ENCODE measurements at places on chromosomes 7 and 10.

DNA sequence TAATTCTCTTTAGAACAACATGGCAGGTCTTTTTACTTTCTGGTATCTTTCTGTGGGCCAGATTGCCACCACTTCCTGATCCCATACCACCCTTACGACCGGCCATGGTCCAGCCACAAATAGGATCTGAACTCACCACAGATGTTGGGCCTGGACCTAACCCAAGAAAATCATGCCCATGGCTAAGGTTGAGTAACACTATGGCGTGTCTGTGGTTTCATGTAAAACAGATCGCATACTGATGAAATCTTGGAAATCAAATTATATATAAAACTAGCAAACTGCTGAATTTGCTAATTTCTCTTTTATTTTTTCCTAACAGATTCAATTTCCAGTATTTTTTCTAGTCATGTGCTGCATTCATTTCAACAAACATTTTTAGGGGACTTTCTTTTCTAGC is 77.2 kb downstream of the CH25H start:
- no peak for DNase-seq

DNA sequence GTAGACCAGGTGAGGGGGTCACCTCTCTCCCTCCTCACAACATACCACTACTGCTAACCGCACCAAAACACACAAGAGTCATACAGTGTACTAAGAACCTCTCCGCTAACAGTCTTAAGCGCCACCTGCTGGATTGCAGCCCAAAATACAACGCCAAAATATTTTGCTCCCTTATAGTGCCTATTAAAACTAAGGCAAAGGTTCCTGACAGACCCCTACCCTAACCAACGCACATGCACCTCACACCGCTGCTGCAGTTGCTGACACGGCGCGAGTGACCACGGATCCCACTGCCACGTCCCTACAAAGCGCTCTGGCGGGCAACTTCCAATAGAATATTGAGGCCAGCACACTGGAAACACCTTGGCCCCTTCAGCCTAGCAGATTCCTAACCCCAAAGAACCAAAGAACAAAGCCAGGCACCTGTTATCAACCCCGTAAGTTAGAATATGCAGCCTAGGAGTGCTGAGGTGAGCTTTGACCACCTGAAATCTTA is 563.6 kb upstream of the SEMA3D start:
- DNase-seq, result no peak

DNA sequence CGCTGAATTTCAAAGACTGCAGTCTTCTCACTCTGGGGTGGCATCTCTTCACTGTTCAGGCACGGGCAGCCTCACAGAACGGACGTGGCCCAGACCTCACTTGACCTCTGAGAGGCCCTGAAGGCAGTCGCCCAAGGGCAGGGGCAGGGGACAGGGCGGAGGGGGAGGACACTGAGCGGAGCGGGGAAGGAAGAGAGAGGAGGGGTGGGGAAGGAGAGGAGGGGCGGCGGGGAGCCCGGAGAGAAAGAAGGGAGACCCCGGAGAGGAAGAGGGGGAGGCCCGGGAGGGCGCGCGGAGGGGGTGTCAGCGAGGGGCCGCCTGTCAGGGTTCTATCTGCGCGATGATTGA is 58.7 kb upstream of the COMTD1 start:
- DNase-seq, result no peak

DNA sequence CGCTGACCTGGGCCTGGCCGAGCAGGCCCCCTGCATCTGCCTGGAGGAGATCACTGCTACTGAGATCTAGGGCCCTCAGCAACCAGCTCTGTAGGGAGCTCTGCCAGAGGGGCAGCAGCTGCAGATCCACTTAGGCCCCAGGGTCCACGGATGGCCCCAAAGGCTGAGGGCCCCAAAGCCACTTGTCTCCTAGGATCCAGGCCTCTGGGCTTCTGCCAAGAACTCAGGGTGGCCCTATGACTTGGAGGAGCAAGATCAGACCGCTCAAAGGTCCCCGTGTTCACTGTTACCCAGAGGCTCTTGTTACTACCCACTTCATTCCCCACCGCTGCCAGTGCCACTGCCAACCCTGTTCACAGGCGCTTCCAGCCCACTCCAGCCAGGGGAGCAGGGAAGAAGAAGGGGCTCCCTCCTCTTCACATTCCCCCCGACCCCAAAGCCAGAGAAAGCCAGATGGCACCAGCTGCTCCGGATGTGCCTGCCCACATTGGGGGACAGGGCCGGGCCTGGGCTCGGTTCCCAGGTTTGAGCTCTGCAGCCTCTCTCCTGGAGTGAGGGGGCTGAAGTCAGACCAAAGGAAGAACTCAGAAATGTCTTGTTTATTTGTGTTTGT is 7.6 kb downstream of the LZTS2 start:
- DNase-seq, result no peak

DNA sequence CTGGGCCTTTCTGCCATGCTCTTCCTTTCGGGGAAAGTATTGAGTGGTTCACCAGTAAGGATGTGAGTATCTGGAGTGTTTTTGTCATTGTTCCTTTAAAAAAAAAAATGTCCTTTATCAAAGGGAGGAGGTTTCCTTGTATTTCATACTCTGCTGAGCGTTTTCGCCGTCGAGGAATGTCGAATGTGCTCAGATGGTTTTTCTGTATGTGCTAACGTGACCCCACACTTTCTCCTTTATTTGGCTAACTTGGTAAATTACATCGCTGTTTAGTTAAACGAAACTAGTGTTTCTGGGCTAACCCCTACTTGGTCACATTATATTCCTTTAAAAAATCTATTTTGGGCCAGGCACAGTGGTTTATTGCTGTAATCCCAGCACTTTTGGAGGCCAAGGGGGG is 45.9 kb downstream of the INPP5A start:
- DNase-seq, result no peak

DNA sequence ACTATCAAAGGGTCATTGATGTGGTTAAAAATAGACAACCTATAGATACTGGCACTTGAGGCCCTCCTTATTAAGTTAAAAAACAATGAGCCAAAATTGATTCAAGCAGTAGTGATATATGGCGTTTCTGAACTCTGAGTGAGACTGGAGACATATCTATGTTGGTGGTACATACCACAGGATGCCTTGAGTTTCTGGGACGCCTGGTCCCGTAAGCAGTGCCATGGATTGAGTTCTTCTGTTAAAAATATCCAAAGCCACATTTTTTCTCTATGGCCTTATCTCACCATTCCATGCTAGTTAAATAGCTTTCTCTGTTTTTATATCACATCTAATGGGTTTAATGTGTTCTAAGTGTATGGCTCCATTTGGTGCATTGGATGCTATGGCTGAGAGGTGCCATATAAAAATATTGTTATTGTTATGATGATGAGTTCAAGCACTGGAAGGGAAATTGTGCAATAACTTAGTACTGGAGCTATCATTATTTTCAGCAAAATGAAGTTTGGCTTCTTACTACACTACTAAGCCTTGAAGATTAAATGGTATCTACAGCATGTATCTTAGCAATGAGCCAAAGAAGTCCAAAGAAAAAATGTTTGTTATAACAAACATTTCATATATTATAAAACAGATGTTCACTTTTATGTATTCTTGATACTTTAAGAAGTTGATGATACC is 713.9 kb downstream of the SUGCT start:
- no peak for DNase-seq

GRCh38 chr7:977326-978048 is 2.1 kb upstream of the COX19 start:
- DNase-seq, result no peak

DNA sequence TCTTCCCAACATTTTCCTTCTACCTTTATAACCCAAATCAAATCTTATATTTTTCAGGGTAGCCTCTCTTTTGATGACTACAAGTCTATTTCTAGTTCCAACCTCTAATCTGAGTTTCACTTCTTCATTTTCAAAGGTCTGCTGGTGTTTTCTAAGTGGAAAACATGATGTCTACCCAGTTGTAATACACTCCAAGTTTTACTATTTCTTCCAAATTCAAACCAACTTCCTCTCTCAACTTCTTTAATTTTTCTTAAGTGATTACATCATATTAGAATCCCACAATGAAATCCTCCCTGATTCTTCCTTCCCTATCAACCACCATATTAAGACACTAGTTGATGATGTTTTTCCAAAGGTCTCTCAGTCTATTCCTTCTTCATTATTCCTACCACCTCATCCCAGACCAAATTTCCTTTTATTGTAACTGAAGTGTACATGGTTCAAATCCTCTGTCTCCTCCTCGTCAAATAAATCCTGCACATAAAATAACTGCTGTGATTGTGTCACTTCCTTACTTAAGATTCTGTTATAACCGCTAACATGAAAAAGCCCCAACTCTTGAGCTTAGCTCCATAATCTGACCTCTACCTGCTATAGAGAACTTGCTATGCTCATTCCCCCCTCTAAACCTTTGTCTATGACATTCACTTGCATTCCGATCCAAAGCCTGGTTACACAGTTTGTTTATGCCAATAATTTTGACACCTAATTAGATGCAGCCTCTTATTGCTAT is 12.7 kb downstream of the TAS2R38 start:
- no peak for DNase-seq

GRCh38 chr7:112162142-112162766 is 43.9 kb downstream of the DOCK4 start:
- peak; percentile 34 for DNase-seq

DNA sequence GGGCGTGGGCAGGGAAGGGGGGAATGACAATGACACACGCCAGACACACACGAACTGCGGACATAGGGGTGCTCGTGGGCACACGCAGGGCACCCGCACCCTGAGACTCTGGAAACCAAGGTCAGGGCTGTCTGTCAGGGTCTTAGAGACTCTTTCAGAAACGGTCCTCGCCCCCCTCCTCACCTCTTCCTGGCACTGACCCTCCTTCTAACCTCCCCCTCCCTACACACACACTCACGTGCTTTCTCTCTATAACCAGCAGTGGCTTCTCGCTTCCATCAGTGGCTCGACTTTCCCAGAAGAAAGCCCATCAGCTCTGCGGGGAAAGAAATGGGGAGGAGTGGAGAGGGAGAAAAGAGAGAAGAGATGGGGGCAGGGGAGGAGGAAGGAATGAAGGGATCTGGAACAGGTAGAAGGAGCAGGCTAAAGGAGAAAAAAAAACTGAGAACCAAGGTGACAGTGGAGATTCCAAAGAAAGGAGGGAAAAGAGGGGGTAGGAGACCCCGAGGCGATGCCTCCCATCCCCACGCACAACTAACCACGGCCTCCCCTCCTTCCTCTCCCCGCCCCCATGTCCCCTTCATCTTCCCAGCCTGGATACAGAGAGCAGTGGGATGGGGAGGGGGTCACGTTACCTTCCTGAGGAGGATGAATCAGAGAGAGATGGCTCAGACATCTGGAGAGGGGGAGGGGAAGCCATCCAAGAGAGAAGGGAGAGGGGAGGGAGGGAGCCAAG is 1.7 kb upstream of the VGF start:
- DNase-seq, result no peak

DNA sequence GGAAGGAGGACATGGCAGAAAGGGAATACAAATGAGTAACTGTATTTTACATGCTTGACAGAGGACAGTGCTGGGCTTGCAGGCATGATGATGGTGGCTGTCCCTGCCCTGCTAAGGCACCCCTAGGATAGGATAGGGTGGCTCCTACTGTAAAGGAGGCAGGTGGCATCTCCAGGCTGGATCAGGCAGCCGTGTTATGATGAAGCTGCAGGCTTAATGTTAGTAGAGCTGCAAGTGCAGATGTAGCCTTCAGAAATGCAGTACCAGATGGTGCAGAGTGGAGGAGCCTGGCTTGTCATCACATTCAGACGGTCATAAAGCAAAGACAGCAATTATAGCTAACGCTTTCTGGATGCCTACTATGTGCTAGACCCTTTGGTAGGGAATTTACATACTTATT is 287.9 kb upstream of the PODXL start:
- no peak for DNase-seq

DNA sequence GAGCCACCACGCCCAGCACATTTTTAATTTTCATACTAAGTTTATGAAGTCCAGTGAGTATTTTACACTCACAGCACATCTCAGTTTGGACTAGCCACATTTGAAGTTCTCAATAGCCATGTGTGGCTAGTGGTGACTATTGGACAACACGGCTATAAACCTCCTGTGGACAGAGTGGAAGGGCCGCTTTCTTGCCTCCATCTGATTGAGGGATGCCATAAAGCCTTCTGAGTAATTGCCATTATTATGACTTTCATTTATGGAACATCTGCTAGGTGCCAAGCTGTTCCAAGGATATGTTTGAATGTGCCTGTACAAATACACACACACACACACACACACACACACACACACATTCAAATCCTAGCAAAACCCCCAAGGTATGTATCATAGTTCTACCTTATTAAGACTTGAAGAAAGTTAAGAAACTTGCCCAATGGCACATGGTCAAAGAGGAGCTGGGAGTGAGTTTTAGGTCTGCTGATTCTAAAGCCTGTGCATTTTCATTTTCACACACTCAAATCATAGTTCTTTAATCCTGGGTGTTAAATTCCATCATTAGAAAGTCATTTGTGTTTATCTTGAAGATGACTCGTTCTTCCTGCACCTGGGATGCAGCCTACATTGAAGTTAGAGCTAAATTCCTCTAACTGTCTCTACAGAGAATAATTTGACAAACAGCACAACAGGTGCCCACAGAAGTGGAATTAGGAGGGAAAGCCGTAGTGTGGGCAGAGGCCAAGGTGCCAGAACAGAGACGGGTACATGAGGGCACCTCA is 143.3 kb downstream of the PKD1L1 start:
- DNase-seq, result no peak

DNA sequence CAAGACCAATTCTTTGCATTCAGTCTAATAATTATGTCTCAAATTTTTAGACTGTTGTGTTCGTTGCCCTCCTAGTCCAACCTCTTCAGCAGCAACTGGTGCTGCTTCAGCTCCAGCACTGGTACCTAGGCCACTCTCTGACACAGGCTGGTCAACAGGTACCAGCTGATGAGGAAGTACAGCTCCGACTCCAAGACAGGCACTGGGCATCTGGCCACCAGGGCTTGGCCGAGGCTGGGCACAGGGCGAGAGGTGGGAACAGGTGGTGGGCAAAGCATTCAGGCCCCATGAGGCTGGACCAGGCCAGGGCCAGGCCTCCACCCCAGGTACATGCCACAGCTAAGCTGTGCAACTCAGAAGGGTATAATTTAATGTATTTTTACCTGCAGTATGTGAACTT is 151.5 kb upstream of the AGR3 start:
- no peak for DNase-seq

- peak; percentile 58 for DNase-seq
These were observed 729.9 kb downstream of the ZWINT start for GRCh38 chr10:55631071-55631654.

DNA sequence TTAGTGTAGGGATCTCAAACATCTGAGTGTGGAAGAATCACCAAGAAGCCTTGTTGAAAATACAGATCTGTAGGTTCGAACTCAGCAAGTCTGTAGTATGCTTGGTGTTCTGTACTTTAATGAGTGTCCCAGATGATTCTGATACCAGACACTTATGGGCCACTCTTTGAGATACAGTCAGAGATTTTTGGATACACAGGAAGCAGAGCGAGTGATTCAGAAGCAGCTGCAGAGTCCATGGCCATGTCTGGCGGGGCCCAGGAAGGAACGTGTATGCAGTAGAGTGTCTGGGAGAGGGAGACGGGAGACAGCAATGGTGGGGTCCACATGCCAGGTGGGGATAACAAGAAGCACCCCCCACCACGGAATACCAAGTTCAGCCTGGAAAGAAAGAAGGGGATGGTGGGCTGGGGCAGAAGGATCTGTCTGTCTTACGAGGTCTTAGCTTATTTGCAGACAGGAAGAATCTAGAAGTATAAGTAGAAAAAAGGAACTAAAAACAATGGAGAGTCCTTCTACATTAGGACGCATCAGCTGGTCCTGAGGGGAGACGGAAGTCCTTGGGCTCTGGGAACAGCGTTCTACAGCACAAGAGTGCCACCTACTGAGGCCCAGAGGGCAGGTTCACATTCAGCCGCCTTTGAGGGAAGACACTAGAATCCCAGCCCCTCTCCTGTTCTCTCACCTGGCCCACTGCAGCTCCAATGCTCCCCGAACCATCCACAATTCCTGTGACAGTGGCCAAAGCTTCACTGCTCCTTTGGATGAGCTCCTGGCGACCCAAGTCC is 55.4 kb downstream of the SLC37A3 start:
- DNase-seq, result peak; percentile 3
